ENCODE measurements at places on chromosomes 7 and 10.

DNA sequence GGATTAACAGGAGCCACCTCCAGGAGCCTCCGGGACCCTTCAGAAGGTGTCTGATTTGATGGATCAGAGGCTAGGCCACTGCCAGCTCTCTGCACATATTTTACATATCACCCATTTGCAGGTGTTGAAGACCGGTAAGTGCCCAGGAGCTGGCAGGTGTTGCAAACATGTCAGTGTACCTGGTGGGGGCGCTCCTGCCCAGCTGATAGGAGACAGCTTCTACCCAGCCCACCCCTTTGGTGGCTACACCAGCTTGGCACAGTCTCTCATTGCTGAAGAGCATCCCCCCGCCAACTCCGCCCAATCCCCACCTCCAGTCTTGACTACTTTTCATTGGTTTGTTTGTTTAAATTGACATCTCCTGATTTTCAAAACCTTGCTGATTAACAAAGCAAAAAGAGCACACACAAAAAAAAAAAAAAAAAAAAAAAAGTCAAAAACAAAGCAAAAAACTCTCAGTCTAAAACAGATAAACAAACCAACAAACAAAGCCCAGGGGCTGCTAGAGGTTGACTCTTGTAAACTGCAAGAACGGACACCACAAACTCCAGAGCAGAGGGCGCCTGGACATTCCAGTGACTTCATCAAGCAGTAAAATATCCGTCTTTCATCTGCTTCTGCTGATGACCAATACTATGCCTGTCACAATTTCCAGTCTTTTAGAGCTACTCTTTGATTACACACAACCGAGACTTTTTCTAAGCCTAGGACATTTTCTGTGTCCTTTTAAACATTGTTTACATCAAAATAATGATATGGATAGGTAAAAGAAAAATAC is 275.3 kb downstream of the NRG3 start:
- peak; percentile 3 for DNase-seq

- DNase-seq = no peak
These were observed 217.1 kb upstream of the DPP6 start for GRCh38 chr7:153835103-153835502.

- no peak for DNase-seq
These were observed 334.4 kb downstream of the SUGCT start for GRCh38 chr7:40468891-40469864.

- DNase-seq = no peak
These were observed 16.3 kb downstream of the SMURF1 start for GRCh38 chr7:99127636-99128035.
